Stimulated activated CD4-positive, alpha-beta T cell treated with anti-CD3 and anti-CD28 coated beads, TNF-alpha, amount 100 ng/mL, for 24 hours (primary cell): ENCODE measurements at places on chromosomes 2 and 18.

- no peak for DNase-seq
These were observed 229.4 kb downstream of the GCA start for GRCh38 chr2:162573288-162573687.

GRCh38 chr2:25788457-25788856 lies 89.8 kb downstream of the ASXL2 start:
- DNase-seq: no peak

DNA sequence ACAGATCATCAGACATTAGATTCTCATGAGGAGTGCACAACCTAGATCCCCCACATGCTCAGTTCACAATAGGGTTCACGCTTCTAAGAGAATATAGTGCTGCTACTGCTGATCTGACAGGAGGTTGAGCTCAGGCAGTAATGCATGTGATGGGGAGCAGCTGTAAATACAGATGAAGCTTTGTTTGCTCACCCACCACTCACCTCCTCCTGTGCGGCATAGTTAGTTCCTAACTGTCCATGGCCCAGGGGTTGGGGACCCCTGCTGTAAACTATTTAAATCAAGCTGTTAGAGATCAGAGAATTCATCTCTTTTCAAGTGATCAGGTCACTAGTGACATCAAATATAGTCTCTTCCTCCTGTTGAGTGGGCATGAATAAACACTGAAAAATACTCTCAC lies 88.8 kb upstream of the ACVR2A start:
- DNase-seq: no peak

- DNase-seq: no peak
These were observed 565.7 kb downstream of the ZEB2 start for GRCh38 chr2:143954186-143954585.

GRCh38 chr18:66555585-66555984 lies 48.3 kb downstream of the CDH19 start:
- no peak for DNase-seq

- no peak for DNase-seq
These were observed 221.4 kb downstream of the CLIP4 start for GRCh38 chr2:29336341-29337241.

DNA sequence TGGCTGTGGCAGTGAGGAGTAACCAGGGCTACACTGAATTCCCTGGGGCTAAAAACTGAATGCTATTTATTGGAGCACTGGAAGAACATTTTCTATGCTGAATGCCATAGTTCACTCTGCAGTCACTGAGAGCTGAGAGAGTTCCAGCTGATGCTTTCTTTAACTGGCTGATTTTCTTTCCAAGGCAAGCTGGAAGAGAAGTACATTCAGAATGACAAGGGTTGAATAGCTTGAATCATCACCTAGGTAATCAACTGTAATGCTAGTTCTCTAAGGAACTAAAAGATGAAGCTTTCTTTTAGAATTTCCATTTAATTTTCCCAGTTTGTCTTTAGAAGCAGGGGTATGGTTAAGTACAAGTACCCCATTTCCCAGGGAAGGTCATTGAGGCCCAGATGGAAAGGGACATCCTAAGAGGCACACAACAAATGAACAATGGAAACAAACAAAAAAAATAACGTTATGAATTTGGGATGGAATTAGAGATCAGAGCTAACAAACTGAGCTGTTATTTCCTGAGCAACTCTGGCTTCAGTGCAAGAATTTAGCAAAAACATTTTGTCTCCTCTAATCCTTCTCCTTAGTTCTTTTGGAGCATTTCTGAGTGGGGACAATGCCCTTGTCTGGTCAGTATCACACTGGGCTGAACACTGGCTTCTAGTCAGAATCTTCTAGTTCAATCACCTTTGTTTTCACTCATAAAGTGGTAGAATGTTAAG lies 132.8 kb upstream of the REG3A start:
- no peak for DNase-seq

DNA sequence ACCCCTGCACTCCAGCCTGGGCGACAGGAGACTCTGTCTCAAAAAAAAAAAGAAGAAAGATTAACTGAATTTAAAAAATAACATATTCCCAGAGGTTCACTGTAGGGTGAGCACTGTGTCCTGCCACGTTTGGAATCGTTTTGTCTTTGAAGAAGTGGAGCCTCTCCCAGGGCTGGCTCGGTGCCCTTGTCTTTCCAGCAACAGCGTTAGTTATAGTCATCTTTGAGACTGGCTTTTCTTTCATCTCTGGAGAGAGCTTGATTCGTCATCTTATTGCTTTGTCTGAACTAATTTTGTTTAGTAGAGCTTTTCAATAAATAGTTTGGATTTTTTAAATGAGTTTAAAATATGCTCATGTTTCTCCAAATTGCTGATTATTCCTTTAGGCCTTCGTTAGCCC lies 50.5 kb downstream of the IMPA2 start:
- no peak for DNase-seq

- no peak for DNase-seq
These were observed 37.1 kb downstream of the B4GALT6 start for GRCh38 chr18:31647127-31647753.

DNA sequence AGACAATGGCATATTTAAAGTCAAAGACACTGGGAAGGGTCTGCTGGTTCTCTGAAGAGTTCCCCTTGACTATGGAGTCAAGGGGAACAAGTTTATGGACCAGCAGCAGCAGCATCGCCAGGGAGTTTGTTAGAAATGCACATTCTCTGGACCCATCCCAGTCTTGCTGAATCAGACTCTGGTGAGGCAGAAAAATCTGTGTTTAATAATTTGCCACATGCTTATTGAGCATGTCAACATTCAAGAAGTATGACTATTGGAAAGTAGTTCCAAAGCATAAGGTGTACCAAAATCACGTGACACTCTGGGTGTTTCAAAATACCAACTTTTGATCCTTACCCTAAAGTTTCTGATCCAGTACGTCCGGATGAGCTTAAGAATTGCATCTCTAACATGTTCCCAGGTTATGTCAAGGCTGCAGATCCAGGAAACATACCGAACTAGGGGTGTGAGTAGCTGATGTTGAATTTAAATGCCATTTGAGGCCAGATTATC lies 853.8 kb downstream of the TMEM182 start:
- DNase-seq: no peak

DNA sequence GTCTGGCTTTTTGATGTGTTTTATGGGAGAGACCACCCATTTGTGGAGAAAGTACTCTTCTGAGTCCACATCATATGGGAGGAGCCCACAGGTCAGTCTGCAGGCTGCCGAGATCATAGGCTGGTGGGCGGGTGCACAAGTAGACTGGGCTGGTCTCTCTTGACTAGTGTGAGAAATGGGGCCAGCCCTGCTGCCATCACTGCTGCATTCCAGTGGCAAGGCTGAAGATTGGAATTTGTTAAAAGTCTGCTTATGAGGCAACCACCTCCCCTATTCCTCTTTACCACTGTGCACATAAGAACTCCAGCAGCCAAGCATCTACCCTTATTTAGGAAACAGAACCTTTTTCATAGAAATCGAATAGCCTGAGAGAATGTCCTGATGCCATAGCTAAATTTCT lies 200.7 kb downstream of the DIS3L2 start:
- no peak for DNase-seq

- no peak for DNase-seq
These were observed 46.4 kb upstream of the SELENOI start for GRCh38 chr2:26299471-26300101.

GRCh38 chr2:116264872-116265271 lies 1549.6 kb upstream of the DDX18 start:
- DNase-seq: no peak

DNA sequence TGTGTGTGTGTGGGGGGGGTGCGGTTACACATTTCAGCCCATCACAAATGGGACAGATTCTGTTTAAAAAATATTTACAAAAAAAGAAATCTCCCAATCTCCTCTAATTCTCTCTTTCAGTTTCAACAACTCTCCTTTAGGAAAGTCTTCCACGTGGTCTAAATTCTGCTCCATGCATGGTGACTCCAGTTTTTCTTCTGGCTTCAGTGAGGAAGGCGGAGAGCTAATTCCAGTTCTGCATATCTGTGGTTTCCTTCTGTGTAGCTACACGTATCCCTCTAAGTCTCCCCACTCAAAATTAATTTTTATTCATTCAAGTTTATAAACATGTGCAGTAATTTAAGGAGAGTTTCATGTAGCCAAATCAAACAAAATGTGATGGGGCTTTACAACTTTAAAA lies 111.6 kb downstream of the SLC4A3 start:
- no peak for DNase-seq

- no peak for DNase-seq
These were observed 117.5 kb downstream of the EPHA4 start for GRCh38 chr2:221454459-221455105.

GRCh38 chr2:32418778-32419177 lies 62.0 kb downstream of the BIRC6 start:
- DNase-seq: no peak

- no peak for DNase-seq
These were observed 98.6 kb upstream of the NCK2 start for GRCh38 chr2:105645938-105646773.

DNA sequence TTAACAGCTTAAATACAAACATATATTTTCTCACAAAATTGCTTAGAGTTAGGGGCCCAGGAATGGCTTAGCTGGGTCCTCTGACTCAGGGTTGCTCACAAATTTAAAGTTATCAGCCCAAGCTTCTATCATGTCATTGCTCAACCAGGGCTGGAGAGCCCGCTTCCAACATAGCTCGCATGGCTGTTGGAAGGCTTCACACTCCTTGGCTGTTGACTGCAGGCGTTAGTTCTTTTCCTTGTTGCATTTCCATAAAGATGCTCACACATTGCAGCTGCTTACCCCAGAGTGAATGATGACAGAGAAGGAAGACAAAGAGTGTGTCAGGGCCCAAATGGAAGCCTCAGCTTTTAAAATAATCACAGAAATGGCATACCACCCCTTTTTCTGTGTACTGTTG lies 62.9 kb upstream of the TFPI start:
- DNase-seq: no peak

- DNase-seq: no peak
These were observed 213.4 kb upstream of the STK17B start for GRCh38 chr2:196384729-196385128.

DNA sequence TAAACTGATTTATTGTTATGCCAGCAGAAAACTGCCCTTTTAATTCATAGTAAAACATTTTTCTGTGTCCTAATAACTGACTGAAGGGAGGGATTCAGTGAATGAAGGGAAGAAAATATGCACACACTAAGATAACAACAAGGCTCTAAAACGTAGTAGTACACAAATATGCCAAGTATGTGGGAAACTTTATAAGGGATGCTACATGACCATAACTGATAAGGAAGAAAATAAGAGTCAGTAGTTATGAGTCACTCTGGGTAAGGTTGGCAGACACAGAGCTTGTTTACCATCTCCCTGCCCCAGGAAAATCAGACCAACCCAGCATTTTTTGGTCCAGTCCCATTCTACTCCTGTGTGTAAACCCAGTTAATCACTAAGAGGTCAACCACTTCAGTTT lies 124.2 kb downstream of the RPRM start:
- DNase-seq: no peak

- no peak for DNase-seq
These were observed 82.4 kb upstream of the PHLPP1 start for GRCh38 chr18:62632788-62633455.

DNA sequence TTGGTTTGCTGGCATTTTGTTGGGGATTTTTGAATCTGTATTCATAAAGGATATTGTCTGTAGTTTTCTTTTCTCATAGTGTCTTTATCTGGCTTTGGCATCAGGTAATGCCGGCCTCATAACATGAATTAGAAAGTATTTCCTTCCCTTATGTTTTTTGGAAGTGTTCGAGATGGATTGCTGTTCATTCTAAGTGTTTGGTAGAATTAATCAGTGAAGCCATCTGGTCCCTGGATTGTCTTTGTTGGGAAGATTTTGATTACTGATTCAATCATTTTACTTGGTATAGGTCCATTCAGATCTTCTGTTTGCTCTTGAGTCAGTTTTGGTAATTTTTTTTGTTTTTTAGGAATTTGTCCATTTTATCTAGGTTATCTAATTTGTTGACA lies 22.3 kb downstream of the KIAA1328 start:
- no peak for DNase-seq

DNA sequence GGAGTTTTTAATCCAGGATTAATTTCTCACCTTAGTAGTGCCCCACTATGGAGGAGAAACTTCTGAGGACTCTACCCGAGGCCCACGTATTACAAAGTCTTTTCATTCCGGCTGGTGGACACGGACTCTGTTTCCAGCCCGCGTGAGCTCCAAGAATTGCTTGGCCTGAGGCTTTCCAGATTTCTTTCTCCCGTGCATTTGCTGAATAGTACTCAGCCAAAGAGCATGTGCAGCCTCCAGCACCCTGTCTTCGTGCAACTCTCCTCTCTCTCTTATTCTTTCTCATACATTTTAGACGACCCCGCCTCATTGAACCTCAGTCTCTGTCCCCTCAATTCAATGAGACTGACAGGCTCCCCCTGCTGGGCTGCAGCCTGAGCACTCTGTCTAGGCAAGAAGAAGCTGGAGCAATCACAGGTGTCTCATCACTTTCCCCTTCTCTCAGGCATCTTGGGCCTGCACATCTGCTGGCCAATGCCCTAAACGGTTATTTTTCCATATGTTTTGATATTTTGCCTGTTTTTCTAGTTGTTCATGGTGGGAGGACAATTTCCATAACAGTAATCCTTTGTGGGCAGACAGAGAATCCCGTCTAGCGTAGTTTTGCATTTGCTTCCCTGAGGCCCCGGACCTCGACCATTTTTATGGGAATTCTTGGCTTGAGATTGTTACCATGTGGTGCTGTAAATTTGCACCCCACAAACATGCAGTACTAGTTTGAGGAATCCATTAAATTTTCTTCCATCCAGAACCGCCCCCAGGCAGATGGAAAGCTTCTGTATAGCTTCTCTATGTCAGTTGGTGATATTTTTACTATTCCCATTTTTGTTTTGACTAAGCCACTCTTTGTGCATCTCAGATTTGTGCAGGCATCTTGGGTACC lies 50.1 kb upstream of the LPIN2 start:
- peak; percentile 33 for DNase-seq

- DNase-seq: no peak
These were observed 54.3 kb upstream of the HK2 start for GRCh38 chr2:74779587-74780135.

GRCh38 chr2:47189635-47190034 lies 34.5 kb upstream of the STPG4 start:
- no peak for DNase-seq

DNA sequence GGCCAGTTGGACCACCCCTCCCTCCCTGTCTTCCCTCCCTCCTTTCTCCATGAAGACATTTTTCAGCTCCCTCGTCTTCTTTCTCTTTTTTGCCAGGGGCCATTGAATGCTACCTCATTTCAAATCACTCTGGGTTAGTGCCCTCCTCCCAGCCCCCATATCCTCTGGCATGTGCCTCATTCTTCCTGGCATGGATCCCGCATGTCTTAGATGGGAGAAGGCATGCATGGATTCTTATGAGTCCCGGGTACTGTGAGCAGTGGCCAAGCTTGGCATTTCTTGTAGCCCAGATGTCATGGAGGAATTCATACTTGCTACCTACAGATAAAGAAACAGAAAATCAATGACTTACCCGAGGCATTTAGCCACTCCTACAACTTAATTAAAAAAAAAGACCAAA lies 9.0 kb upstream of the HAAO start:
- no peak for DNase-seq

GRCh38 chr2:39981883-39982311 lies 202.8 kb upstream of the THUMPD2 start:
- DNase-seq: no peak

GRCh38 chr2:217393585-217394032 lies 533.7 kb upstream of the TNP1 start:
- no peak for DNase-seq
